Substantia nigra (tissue), 51 donors: ENCODE measurements at places on chromosomes 1 and 21.

- no peak for DNase-seq
These were observed 31.8 kb downstream of the FBXO2 start for GRCh38 chr1:11622398-11622797.

DNA sequence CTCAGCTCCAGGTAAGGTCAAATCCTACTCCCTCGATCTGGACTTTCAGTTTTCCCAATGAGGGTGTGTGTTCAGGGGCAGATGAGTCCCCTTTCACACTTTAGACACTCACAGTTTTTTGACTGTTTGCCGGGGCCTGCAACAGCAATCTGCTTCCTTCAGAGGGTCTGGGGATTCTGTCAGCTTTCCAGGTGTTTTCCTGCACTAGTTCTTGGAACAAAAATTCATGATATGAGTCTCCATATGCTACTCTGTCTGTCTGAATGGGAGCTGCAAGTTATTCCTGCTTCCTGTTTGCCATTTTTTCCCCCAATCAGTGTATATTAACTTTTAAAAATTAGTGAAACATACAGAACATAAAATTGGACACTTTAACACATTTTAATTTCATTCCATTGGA, 24.3 kb downstream of the CYP4B1 start:
- no peak for DNase-seq

- DNase-seq: no peak
These were observed 11.8 kb downstream of the ZBED6 start for GRCh38 chr1:203807196-203807595.

DNA sequence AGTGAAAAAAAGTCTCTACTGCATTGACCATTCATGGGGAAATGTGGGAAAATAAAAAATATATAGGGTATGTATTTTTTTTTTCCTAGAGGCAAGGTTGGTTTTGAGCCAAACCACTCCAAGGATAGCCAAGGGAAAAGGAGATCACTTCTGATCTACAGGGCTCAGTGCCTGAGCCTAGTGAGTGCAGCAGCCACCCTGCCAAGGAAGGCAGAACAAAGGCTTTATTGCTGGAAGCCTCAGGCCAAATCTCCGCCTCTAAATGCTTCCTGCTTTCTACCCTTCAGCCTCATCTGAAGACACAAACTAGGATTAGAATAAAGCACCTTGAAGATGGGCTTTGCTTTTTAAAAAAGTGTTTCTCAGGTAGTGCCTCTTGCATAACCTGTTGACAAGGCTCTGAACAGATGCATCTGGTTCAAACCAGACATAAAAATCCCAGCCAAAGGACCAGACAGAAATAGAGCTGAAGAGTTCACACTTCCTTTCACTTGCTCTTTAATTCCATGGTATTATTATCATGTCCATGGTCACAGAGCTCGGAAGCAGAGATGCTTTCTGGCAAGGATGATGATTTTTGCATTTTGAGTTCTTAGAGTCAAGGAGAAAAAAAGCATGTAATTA, 10.5 kb downstream of the C1orf115 start:
- DNase-seq: no peak

- DNase-seq: no peak
These were observed 89.8 kb downstream of the OLFML2B start for GRCh38 chr1:161933592-161934588.

DNA sequence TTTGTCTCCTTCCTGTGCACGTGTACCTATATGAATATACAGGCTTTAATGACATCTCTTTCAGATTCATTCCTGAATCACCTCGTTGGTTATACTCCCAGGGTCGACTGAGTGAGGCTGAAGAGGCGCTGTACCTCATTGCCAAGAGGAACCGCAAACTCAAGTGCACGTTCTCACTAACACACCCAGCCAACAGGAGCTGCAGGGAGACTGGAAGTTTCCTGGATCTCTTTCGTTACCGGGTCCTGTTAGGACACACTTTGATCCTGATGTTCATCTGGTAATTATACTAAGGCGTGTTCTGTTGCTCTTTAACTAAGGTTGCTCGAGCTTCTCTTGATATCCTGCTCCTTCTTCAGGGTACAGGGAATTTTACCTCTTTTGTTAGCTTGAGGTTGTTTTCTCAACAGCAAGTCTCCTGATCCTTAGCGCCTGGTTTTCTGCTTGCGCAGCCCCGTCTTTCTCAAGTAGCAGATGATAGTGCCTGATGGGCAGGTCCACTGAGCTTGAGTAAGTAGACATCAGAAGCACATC, 55.1 kb downstream of the SLC22A15 start:
- DNase-seq: no peak

GRCh38 chr1:57093122-57093521, 127.3 kb upstream of the C8B start:
- DNase-seq: no peak

DNA sequence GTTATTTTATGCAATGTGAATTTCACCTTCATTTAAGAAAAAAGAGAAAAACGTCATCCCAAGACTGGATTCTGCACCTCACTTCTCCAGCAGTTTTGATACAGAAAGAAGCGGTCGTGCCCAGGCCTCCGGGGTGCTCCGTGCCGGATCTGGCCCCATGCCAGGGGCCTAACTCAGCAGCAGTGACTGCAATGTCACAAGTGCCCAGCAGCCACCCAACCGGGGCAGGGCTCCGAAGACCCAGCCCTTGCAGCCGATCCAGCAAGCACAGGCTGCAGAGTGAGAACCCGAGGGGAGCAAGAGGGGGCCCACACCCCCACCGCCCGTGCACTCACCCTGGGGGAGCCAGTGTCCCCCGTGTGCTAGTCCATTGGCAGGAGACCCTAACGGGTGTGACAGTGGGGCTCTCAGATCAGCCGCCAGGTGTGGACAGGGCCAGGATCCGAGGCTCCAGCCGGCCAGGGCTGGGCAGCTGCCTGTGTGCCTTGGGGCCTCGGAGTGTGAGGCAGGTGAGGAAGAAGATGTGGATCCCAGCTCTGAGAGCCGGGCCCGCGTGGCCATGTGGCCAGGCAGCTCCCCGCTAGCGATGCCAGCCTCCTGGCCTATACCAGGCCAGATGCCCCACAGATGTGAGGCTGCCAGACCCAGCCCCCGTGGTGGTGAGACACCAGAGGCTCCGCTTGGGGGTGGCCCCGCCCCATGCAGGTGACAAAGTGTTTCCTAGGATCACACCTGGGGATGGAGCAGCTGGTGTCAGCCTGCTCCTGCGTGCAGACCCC, 60.6 kb downstream of the MEGF6 start:
- no peak for DNase-seq

DNA sequence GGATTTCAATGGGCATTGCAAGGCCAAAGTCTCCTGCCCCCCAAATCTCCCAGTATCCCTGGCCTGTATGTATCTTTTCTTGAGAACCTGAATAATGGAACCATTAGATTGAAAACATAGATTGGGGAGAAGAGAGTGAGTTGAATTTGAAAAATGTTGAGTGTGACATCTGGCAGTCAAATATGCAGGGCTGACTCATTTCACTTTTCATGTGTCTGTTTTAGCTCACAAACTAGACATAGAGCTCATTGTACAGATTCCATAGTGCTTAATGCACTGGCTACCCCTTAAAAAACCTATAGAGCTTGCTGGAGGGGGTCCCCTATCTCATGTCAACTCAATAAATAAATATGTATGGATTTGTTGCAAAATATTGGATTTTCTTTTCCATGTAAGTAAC, 30.8 kb downstream of the DDR2 start:
- no peak for DNase-seq
